ENCODE measurements at places on chromosomes 4 and X.

GRCh38 chr4:107166873-107167450, 130.8 kb upstream of the DKK2 start:
- DNase-seq: no peak

DNA sequence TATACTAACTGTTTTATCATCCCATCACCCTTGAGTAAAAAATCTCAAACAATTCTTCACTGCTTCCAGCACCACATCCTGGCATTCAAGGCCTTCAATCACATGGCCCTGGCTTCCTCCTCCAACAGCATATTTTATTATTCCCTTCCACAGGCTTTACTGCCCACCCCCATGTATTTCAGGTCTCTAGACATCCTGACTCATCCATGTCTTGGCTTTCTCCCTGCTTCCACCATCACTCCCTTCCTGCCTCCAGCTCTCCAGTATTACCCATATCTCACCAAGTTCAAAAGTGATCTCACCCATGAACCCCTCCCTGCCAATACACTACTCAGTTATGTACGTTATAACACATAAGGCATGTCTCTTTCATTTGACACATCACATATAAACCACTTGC, 34.7 kb upstream of the PLAC1 start:
- no peak for DNase-seq

- no peak for DNase-seq
Observed at GRCh38 chrX:10486373-10486772, 134.0 kb downstream of the MID1 start.

DNA sequence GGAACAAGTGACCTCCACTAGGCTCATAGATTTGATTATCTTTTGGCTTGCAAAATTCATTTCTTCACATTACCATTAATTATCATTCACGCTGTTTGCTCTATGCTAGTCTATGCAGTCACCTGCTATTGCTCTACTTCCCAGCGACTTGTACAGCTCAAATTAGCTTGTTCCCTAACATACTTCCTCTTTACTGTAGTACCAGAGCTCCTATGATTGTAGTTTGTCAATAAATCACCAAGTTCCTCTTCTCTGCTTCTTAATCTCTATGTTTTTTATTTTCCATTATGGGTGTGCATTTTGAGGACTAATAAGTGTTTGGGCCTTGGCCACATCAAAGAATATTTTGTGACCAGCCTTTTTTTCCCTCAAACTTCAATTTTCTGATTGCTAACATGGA, 6.2 kb upstream of the GSPT2 start:
- DNase-seq: no peak

DNA sequence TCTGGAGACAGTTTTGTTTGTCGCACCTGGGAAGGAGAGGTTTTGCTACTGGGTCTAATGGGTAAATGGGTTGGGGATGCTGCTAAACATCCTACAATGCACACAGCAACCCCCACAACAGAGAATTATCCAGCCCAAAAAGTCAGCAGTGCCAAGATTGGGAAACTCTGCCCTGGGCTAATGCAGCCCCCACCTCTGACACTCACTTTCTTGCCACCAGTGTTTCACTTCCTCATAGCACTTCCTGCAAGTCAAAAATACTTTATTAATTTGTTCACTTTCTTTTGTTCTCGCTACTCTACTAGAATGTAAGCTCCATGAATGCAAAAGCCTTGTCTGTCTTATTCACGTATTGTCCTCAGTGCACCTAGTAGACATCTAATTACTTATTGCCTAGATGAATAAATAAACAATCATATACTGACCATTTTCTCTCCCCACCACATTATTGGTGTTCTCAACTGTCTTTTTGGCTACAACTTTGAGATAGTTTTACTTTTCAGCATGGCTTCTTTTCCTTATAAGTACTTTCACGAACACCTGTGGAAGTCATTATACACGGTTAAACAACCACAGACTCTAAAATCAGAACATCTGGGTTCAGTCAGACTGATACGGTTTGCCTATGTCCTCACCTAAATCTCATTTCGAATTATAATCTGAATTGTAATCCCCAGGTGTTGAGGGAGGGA, 82.0 kb upstream of the PITX2 start:
- no peak for DNase-seq

All from naive thymus-derived CD8-positive, alpha-beta T cell (primary cell).